ENCODE measurements at places on chromosomes 7 and 10. TPM values are rescaled to one million over a fixed set of nuclear protein-coding genes. Genes with fewer than 3 reads are reported as not detected.

DNA sequence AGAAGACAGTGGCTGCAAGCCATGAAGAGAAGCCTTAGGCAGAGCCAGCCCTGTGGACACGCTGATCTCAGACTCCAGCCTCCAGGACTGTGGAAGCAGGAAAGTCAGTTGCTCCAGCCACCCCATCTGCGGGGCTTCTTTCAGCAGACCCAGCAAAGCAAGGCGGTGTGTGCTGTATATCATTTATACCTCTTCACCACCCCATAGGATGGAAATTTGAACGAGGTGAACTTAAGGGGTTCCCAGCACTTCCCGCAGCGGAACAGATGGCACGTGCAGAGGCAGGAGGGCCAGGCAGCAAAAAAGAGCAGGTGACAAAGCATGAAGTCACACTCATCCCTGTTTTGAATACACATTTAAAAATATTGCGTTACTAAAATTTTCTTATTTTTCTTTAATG lies 159.4 kb downstream of the ADARB2 start:
- DNase-seq, result no peak
- no peak overlapping the region for H3K4me3 ChIP-seq
- H3K4me1 ChIP-seq, result no peaks in the 10 kb centered on the region
- peaks cover 5% of the 10 kb centered on the region for H3K27me3 ChIP-seq

DNA sequence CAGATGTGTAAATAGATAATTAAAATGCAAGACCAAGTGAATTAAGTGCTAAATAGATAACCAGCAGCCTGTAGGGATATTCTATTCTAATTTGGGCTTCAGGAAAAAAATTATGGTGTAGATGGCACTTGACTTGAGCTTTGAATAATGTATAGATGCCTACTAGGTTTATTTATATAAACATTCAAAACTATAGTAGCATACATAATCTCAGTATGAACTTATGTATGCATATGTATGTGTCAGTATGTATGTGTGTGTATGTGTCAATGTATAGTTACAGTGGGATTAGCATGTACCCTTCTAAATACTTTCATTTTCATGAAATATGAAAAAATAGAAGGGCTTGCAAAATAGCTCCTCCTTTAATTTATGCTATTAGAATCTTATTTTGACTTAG lies 207.3 kb upstream of the PPP1R3A start:
- no peaks in the 10 kb centered on the region for H3K36me3 ChIP-seq
- DNase-seq, result no peak
- H3K27ac ChIP-seq, result no peak overlapping the region
- H3K27me3 ChIP-seq, result no peaks in the 10 kb centered on the region

The SEC24C gene
- 42.8 TPM for total RNA-seq

The IGF2BP3 gene
- total RNA-seq, result not detected

DNA sequence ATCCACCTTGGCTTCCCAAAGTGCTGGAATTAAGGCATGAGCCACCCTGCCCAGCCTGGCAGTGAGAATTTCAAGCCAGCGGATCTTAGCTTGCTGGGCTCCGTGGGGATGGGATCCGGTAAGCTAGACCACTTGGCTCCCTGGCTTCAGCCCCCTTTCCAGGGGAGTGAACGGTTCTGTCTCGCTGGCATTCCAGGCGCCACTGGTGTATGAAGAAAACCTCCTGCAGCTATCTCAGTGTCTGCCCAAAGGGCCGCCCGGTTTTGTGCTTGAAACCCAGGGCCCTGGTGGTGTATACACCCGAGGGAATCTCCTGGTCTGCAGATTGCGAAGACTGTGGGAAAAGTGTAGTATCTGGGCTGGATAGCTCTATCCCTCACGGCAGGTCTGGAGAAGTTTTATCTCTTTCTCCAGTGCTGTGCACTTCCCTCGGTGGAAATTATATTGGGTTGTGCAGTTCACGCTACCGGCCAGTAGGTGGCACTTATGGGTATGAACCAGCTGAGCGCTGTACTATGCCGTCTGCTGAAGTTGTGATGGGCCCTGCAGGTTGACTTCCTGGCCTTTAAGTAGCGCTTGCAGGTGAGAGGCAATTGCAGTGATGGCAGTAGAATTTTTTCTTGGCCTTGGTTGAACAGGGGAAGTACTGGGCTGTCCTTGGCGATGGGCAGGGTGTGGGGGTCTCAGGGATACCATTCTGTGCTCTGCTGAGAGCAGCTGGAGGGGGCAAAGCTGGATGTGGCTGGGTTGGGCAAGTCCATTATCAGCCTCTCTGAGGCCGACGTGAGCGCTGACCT lies 138.0 kb upstream of the MTPN start:
- H3K4me3 ChIP-seq, result no peak overlapping the region
- no peak overlapping the region for H3K27ac ChIP-seq
- H3K27me3 ChIP-seq, result no peaks in the 10 kb centered on the region

- H3K36me3 ChIP-seq, result no peaks in the 10 kb centered on the region
- no peak overlapping the region for H3K4me3 ChIP-seq
- H3K27me3 ChIP-seq, result no peaks in the 10 kb centered on the region
- DNase-seq, result no peak
Observed at GRCh38 chr7:99120501-99120900, 23.4 kb downstream of the SMURF1 start.

DNA sequence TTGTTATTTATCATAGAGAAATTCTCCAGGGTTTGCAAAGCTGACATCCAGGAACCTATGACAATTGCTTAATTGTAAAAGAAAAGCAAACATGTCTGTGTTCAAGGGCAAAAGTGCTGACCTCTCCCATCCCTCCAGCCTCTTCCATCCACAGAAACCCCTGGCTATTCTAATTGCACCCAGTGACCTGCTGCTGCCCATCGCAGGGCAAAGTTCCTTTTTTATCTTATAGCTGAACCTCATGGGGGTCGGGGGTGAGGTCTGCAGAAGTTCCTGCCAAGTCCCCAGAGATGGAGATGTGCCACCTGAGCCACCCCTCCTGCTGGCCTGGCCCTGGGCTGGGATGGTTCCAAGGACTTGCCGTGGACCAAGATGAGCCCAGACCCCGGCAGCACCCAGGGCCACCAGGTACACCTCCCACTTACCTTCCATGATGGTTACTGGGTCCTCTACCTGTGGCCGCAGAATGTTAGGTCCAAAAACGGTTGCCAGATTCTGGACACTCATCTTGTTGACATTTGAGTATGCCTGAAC lies 146.5 kb downstream of the MAPK8 start:
- H3K36me3 ChIP-seq, result no peaks in the 10 kb centered on the region
- H3K27me3 ChIP-seq, result no peaks in the 10 kb centered on the region
- H3K4me1 ChIP-seq, result no peaks in the 10 kb centered on the region
- H3K4me3 ChIP-seq, result no peak overlapping the region
- peak; percentile 40 for DNase-seq
- H3K27ac ChIP-seq, result no peak overlapping the region

DNA sequence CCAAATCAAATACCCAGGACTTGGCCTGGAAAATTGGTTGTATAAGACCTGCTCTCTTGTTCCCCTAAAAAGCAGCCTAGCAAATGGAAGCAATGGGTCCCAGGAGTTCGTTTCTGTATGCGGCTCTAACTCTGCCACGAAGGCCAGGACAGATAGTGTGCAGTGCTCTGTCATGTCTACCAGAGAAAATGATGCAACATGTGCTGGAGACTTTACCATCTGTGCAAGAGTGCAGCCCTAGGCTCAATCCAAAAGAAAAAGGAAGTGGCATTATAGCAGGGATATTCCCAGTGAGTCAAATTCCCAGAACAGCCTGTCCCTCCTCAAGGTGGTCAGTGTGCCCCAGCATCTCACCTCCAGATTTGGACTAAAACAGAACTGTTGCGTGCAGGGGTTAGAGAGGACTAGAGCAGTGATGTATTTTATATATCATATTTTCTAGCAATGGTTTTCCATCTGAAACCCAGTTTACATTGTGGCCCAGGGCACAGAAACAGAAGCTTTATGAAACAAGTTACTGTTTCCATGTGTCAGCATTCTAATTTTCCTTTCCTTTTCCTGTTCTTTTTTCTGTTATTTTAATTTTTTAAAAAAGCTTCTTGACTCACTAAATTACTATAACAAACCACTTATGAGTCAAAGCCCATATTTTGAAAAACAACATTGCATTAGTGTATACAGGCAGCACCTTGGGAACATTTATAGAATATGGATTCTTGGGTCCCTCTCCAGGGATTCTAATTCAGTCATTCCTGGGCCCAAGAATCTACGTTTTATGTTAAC lies 311.2 kb downstream of the RNLS start:
- peaks cover 36% of the 10 kb centered on the region for H3K4me1 ChIP-seq
- peak overlapping the region; percentile 49 for H3K27ac ChIP-seq
- no peak for DNase-seq

All from heart left ventricle (tissue), 16 donors.